ENCODE measurements at places on chromosomes 6 and 20. TPM values are rescaled to one million over a fixed set of nuclear protein-coding genes. Genes with fewer than 3 reads are reported as not detected.

Gene HRH3
- polyA plus RNA-seq = 0.60 TPM

Gene ULBP1
- polyA plus RNA-seq = 0.40 TPM

Gene POU5F1
- 1.3 TPM for polyA plus RNA-seq

Gene COL9A3
- polyA plus RNA-seq = 14.2 TPM

Gene RFX6
- polyA plus RNA-seq = not detected

Gene SMLR1
- not detected for polyA plus RNA-seq

Gene KIF25
- 1.8 TPM for polyA plus RNA-seq

Gene PPIL6
- 6.8 TPM for polyA plus RNA-seq

DNA sequence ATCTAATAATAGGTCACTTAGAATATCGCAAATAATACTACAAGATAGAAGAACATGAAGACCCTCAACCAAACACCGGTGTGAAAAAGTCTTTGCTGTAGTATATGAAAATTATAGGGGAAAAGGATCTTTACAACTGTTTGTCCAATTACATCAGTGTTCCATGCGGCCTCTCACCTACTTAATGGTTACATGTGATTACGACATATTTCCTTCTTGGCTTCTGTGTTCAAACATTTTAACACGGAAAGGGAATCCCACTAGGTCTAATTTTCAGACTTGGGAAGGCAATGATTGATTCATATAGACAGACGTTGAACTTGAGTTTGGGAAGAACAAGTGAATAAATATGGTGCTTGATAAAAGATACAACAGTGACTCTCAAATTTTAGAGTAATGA lies 273.4 kb downstream of the KIF16B start:
- no peak overlapping the region for H3K27ac ChIP-seq
- H3K4me3 ChIP-seq = no peak overlapping the region
- no peaks in the 10 kb centered on the region for H3K27me3 ChIP-seq

DNA sequence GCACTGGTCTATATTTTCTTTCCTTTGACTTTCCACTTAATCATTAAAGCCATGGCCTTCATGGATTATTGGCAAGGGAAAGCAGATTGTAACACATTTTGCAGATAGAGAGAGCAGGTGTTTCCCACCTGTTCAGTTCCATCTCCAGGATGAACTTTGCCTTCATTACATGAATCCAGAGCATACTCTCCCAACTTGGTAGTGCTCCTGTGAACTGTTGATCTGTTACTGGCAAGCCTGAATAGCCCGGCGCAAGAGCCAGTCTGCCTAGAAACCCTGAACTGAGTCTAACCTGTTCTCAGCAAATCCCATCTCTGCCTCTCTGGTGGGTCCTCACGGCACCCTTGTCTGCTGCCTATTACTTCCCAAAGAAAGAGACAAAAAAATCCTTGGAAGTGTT lies 210.3 kb downstream of the PLCB1 start:
- no peak for DNase-seq
- no peaks in the 10 kb centered on the region for H3K4me1 ChIP-seq
- H3K27me3 ChIP-seq = no peaks in the 10 kb centered on the region
- no peak overlapping the region for H3K27ac ChIP-seq

DNA sequence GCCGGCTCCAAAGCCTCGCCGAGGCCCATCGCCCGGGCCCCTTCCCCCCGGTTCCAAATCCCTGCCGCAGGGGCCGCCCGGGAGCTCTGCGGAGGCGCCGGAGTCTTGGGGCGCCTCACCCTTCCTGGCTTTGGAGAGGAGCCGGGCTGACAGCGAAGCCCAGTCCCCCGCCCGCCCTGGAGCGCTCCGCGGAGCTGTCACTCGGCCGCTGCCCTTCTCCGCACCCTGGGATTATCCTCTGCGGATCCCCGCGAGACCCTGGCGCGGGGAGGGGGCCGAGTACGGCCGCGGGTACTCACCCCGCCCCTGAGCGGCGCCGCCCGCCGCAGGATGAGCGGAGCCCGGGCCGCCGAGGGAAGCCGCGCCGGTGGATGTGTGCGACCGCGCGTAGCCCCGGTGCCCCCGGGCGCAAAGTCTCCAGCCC lies 343 bp downstream of the SNAP91 start:
- no peak overlapping the region for H3K27ac ChIP-seq
- peaks cover 31% of the 10 kb centered on the region for H3K27me3 ChIP-seq
- peak overlapping the region; percentile 47 for H3K4me3 ChIP-seq
- peak; percentile 23 for DNase-seq

DNA sequence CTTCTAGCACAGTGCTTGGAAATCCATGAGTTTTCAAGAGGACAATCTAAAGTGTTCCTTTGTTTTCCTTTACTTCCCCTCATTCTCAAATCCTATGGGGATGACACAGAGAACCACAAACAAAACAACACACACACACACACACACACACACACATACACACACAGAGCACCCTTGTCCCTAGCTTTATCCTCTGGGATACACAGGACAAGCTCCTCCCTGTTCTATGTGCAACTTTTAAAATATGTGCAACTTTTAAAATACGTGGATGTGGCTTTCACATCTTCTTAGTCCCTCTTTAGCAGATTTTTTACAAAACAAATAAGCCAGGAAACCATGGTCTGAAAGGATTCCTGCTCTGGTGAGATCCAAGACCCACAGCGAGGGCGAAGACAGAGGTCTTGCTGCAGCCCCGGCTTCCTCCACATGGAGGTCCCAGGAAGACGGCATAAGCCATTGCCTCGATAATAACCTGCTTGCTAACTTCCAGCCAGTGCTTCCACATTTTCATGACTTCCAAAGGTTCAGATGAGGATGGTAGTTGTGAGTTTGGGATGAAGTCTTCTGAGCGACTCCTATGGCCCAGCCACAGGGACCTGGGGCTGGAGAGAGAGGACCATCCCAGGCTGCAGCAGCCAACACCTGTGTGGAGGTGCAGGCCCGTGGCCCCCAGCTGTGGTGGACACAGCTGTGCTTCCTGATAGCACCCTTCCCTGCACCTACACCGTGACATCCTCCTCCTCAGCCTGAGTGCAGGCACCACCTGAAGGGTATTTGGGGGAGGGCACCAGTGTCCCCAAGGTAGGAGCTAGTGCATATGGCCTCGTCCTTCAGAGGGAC lies 62.8 kb upstream of the CD93 start:
- no peaks in the 10 kb centered on the region for H3K36me3 ChIP-seq
- H3K4me3 ChIP-seq = no peak overlapping the region
- DNase-seq = no peak
- peaks cover 59% of the 10 kb centered on the region for H3K4me1 ChIP-seq

- H3K4me1 ChIP-seq = peaks cover 8% of the 10 kb centered on the region
- H3K27ac ChIP-seq = no peak overlapping the region
- no peaks in the 10 kb centered on the region for H3K27me3 ChIP-seq
- peak; percentile 41 for DNase-seq
Measured at GRCh38 chr20:32972181-32973076, 31.8 kb downstream of the SUN5 start.

DNA sequence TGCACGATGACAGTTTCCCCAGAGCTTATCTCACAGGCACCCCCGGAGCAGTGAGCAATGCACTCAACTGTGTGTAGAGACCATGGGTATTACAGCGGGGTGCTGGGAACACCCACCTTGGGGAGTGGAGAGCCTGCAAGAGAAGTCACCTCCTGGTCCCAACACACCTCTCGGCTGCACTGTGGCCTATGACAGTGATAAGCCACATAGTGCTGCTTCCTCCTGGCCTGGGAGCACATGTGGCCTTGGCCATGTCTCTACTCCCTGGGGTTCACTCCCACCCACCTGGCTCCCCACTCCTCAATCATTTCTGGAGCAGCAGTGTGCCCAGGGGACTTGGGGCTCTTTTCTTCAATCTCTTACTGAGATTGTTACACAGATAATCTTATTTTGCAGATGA lies 77.0 kb downstream of the SLC24A3 start:
- DNase-seq = no peak
- no peak overlapping the region for H3K4me3 ChIP-seq
- H3K4me1 ChIP-seq = peaks cover 14% of the 10 kb centered on the region
- no peaks in the 10 kb centered on the region for H3K36me3 ChIP-seq
- H3K27me3 ChIP-seq = no peaks in the 10 kb centered on the region

- H3K36me3 ChIP-seq = no peaks in the 10 kb centered on the region
- no peak for DNase-seq
- no peak overlapping the region for H3K27ac ChIP-seq
- no peak overlapping the region for H3K4me3 ChIP-seq
Measured at GRCh38 chr6:168506460-168506859, 65.5 kb downstream of the SMOC2 start.

GRCh38 chr20:41398408-41398807 lies 31.8 kb upstream of the EMILIN3 start:
- peak overlapping the region; percentile 70 for H3K27ac ChIP-seq
- H3K4me3 ChIP-seq = no peak overlapping the region
- peak; percentile 92 for DNase-seq
- no peaks in the 10 kb centered on the region for H3K36me3 ChIP-seq
- no peaks in the 10 kb centered on the region for H3K27me3 ChIP-seq
- H3K4me1 ChIP-seq = peaks cover 47% of the 10 kb centered on the region

- H3K4me3 ChIP-seq = no peak overlapping the region
- H3K36me3 ChIP-seq = no peaks in the 10 kb centered on the region
- no peaks in the 10 kb centered on the region for H3K4me1 ChIP-seq
- no peak for DNase-seq
Measured at GRCh38 chr6:150128425-150128824, 14.4 kb upstream of the PPP1R14C start.

- peak overlapping the region; percentile 69 for H3K27ac ChIP-seq
- H3K27me3 ChIP-seq = no peaks in the 10 kb centered on the region
- H3K4me3 ChIP-seq = no peak overlapping the region
- H3K4me1 ChIP-seq = peaks cover 3% of the 10 kb centered on the region
- H3K36me3 ChIP-seq = no peaks in the 10 kb centered on the region
- no peak for DNase-seq
Measured at GRCh38 chr6:152398993-152399392, 238.2 kb downstream of the SYNE1 start.

DNA sequence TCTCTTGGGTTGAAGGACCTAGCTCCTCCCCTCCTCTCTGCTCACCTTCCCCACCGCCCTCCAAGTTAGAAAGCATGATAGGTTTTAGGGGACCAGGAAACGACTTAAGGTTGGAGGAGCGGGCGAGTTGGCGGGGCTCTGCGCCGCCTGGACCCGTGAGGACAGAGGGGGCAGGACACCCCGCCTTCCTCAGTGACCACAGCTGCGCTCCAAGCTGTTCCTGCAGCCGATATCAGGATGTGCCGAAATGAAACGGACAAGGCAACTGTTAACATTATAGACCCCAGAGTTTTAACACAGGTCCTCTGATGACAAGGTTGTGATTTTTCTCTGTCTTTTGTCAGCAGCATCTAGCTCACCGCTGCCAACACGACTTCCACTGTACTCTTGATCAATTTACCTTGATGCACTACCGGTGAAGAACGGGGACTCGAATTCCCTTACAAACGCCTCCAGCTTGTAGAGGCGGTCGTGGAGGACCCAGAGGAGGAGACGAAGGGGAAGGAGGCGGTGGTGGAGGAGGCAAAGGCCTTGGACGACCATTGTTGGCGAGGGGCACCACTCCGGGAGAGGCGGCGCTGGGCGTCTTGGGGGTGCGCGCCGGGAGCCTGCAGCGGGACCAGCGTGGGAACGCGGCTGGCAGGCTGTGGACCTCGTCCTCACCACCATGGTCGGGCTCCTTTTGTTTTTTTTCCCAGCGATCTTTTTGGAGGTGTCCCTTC lies at the start of gene GRM1:
Gene GRM1, plus strand, starts transcription at position 212 of the 722 bp plus-strand sequence. Its CDS starts 456 bp downstream, at position 668.
- no peak within 1 kb of the TSS for H3K4me3 ChIP-seq
- H3K4me1 ChIP-seq = peaks cover 4% of the 10 kb centered on the region
- H3K27me3 ChIP-seq = peaks cover 25% of the 10 kb centered on the region
- no peaks in the 10 kb centered on the region for H3K36me3 ChIP-seq

DNA sequence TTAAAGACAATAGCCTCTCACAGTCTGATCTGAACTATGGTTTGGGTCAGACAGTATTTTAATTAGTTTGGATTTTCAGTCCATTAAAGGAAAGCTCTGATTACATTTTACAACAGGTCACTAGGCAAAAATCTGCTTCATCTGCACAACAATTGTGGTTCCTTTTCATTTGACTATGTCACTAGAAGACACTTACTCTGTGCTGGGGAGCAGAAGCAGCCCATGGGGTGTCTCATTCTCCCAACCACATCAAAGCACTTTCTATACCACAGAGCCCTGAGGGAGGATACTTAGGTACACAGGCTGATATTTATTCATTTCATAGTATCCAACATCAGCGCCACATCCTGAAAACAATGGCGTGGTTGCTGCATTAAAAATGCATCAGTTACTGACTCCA lies 36.6 kb upstream of the HDAC2 start:
- no peak overlapping the region for H3K4me3 ChIP-seq
- no peaks in the 10 kb centered on the region for H3K4me1 ChIP-seq
- H3K27ac ChIP-seq = no peak overlapping the region
- no peaks in the 10 kb centered on the region for H3K27me3 ChIP-seq

DNA sequence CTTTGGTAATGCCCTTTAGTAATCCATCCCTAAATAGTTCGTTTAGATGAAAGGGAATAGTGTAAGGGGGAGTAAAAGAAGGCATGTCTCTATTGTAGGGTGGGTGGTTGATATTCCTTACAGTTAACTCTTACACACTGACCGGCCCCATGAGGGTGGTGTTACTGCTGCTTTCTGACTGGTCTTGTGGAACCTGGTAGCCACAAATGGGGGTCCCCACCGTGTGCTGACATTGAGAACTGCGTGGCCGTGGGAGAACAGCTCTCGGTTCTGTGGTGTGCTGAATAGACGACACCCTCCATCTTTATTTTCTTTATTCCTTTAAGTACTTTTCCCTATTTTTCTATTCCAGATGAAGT lies 19.3 kb downstream of the MRAP2 start:
- H3K4me3 ChIP-seq = no peak overlapping the region
- H3K27me3 ChIP-seq = no peaks in the 10 kb centered on the region
- H3K36me3 ChIP-seq = no peaks in the 10 kb centered on the region
- no peak for DNase-seq

GRCh38 chr6:133512410-133513016 lies 271.4 kb downstream of the EYA4 start:
- DNase-seq = peak; percentile 57
- H3K4me3 ChIP-seq = no peak overlapping the region
- no peaks in the 10 kb centered on the region for H3K27me3 ChIP-seq
- H3K36me3 ChIP-seq = no peaks in the 10 kb centered on the region
- no peaks in the 10 kb centered on the region for H3K4me1 ChIP-seq

- H3K27me3 ChIP-seq = no peaks in the 10 kb centered on the region
- peaks cover 29% of the 10 kb centered on the region for H3K36me3 ChIP-seq
- H3K4me3 ChIP-seq = no peak overlapping the region
- H3K4me1 ChIP-seq = no peaks in the 10 kb centered on the region
Measured at GRCh38 chr6:56593801-56594318, 48.8 kb downstream of the DST start.

- H3K27me3 ChIP-seq = no peaks in the 10 kb centered on the region
- no peak overlapping the region for H3K4me3 ChIP-seq
- peaks cover 50% of the 10 kb centered on the region for H3K4me1 ChIP-seq
- H3K27ac ChIP-seq = peak overlapping the region; percentile 76
- peaks cover 18% of the 10 kb centered on the region for H3K36me3 ChIP-seq
Measured at GRCh38 chr20:5171790-5172164, 45.0 kb downstream of the CDS2 start.

DNA sequence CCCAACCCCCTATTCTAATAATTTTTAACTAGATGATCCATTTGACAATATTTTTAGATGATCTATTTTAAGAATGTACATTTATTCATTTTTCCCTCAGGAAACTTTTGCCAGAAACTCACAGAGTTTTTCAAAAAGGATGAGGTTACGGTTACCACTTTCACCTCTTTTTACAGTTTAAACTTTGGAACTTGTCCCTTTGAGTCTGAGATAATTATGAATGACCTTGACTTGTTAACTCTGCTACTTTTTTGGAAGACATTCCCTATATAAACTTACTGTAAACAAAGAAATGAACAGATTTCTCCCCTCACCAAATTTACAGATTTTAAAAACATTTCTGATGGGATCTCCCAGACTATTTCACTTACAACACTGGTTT lies 18.4 kb upstream of the BLOC1S5 start:
- no peak overlapping the region for H3K4me3 ChIP-seq
- no peaks in the 10 kb centered on the region for H3K27me3 ChIP-seq
- no peak for DNase-seq
- H3K27ac ChIP-seq = no peak overlapping the region
- H3K4me1 ChIP-seq = no peaks in the 10 kb centered on the region

GRCh38 chr6:154766288-154766687 lies 33.1 kb downstream of the SCAF8 start:
- DNase-seq = peak; percentile 16
- H3K36me3 ChIP-seq = peaks cover 3% of the 10 kb centered on the region
- H3K27ac ChIP-seq = peak overlapping the region; percentile 3
